NCI-H2107 (cell line): ENCODE measurements at places on chromosomes 4 and X.

- DNase-seq: no peak
Observed at GRCh38 chr4:2338754-2339457, 77.0 kb upstream of the MXD4 start.

GRCh38 chr4:3302786-3303564 is 10.2 kb downstream of the RGS12 start:
- DNase-seq: no peak

DNA sequence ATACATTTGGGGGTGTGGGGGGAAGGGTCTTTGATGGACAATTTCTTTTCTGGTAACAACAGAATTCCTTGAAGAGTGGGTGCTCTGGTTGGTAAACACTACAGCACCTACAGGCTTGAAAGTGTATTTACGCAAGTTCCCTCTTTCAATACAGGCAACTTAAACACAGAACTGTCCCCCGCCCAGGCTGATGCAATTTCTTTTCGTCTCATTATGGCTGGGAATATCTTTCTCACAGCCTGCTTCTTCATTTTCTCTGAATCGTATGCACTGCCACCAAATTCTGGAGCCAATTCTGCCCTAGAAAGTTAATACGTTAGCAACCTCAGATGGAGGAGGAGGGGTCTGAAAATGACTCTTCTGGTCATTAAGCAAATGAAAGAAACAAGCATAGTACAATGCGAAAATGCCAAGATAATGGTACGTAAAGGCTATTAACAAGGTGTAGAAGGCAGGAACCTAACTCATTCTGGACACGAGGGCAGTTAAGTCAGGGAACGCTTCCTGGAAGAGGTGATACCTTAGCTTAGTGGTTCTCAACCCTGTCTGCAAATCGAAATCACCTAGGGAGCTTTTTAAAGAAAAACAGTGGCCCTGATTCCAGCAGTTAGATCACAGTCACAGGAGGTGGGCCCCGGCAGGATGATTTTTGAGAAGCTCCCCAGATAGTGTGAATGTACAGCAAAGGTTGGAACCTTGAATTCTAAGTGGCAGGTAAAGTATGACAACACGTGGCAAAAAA is 1.0 kb downstream of the AGA start:
- no peak for DNase-seq

GRCh38 chrX:38661561-38661960 is 100.2 kb downstream of the TSPAN7 start:
- no peak for DNase-seq

- no peak for DNase-seq
Observed at GRCh38 chrX:65772842-65773241, 105.4 kb downstream of the MSN start.

DNA sequence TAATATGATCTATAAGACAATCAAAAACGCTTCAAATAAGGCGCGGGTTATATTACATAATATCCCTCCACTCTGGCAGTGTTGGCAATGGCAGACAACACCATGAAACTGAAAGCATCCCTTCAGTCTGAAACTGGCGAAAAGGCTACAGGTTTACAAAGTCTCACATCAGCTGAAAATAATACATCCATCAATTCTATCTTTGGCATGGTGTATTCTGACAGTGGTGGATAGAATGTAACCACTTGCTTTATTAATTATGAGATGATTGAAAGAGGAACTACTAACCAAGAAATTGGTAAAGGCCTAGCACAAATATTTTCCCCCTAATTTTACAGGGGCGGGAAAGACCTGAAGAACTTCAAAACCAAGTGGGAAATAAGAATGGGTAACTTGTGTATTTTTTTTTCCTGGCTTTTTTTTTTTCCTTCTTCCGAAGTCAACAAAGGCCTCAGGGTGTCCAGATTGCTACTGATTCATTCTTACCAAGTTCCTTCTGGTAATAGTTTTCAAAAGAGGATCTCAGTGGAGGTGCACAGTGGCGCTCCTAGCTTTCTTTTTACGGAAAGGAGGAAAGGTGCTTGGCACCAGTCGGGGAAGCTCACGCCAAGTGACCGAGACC is 728 bp downstream of the UBA6 start:
- DNase-seq: peak; percentile 5

- DNase-seq: no peak
Observed at GRCh38 chrX:123869488-123869887, 9.6 kb downstream of the XIAP start.

GRCh38 chr4:134309715-134310114 is 108.1 kb upstream of the PABPC4L start:
- no peak for DNase-seq

DNA sequence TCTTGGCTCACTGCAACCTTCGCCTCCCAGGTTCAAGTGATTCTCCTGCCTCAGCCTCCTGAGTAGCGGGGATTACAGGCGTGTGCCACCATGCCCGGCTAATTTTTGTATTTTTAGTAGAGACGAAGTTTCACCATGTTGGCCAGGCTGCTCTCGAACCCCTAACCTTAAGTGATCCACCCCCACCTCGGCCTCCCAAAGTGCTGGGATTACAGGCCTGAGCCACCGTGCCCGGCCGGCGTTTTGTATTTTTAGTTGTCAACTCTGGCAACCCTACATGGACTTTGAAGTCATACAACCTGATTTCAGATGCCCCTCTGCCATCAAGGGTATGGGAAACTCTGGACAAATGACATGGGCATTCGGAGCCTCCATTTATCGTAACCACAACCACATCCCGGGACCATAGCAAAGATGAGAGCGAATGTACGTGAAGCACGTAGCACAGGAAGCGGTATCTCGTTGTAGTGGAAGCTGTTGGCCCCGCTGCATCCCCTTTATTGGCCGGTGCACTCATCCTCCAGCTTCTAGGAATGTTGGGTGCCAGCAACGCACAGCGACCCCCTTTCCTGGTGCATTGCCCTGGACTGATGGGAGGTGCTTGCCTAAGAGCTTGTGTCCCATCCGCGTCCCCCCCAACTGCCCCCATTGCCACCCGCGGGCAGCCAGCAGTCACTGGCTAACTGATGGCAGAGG is 109.2 kb downstream of the PHKA2 start:
- no peak for DNase-seq

GRCh38 chrX:13364230-13364857 is 44.5 kb upstream of the ATXN3L start:
- no peak for DNase-seq

DNA sequence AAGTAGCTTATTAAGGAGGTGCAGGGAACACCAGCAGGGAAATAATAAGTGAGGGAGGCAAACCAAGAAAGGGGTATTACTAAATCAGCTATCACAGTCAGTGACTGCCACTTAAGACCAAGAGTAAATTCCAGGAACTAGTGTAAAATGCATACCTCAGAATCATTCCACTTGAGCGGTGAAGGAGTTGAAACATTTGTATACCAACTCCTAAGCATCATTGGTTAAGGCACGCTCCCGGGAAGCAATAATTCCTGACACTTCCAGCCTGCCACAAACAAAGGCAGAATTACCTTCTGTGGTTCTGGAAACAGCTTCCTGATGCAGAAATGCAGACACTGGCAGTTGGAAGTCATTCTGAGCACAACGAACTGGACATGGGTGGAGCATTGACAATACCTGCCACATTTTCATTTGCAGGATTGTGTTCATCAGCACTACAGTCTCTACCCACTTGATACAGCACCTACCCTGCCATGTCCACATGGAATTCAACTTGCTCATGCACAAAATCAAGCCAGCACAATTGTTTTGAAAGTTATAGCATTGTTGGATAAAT is 82.1 kb downstream of the PPP1R2C start:
- no peak for DNase-seq

DNA sequence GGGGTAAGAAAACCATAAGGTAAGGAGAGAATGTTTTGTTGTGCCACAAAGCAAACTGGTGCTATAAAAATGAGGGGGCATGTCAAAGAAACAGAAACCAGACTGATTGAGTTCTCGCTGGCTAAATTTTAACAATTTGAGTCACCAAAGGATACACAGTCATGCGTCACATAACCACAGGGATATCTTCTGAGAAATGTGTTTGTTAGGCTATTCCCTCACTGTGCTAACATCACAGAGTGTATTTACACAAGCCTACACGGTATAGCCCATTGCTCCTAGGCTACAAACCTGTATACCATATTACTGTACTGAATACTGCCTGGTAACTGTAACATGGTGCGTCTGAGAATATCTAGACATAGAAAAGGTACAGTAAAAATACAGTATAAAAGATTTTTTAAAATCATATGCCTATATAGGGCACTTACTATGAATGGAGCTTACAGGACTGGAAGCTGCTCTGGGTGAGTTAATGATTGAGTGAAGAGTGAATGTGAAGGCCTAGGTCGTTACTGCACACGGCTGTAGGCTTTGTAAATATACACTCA is 50.1 kb downstream of the FBXW7 start:
- no peak for DNase-seq

- DNase-seq: no peak
Observed at GRCh38 chr4:42562016-42562415, 94.9 kb downstream of the ATP8A1 start.

DNA sequence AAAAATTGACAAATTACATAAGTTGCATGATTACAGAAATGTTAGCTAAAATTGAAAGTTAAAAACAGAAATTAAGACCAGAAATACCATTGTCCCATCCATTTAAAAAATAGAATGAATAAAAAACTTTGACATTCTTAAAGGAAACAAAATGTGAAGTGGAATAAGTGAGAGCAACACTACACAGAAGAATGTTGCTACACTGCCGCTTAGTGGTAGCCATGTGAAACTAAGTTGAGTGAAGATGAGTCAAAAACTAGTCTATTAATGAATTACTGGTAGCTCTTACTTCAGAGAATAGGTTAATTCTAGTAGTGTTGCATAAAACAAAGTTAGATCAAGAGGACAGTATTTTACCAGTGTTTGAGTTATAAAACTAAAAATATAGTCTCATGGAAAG is 571.0 kb upstream of the KLHL4 start:
- no peak for DNase-seq

DNA sequence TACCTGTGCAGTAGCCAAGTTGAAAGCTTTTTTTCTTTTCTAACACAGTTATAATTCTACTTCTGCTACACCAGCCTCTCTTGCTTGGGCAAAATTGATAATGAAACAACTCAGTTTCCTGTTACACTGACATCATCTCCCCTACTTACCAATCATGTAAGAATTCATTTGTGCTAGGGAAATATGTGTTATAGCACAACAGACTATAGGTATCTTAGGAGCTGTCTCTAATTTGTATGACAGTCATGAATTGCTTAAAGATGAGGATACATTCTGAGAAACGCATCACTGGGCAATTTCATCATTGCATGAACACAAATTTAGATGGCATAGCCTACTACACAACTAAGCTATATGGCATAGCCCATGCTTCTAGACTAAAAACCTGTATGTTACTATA is 246.3 kb upstream of the ANKRD50 start:
- DNase-seq: no peak

DNA sequence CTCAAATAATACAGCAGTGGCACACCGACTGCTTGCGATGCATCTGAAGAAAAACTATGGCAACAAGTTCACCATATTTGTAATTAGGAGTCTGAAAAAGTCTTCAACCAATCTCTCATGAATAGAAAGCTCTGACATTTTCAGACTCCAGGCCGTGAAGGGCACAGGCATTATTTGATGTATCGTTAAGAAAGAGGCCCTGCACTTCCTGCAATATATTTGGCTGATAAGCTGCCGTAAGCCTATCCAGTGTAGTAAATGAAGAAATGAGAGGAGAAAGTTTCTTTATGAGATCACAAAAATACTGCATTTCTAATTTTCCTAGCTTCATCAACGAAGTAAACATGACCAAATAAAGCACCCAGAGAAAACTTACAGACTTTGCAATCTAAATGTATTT is 613.8 kb upstream of the TECRL start:
- no peak for DNase-seq

DNA sequence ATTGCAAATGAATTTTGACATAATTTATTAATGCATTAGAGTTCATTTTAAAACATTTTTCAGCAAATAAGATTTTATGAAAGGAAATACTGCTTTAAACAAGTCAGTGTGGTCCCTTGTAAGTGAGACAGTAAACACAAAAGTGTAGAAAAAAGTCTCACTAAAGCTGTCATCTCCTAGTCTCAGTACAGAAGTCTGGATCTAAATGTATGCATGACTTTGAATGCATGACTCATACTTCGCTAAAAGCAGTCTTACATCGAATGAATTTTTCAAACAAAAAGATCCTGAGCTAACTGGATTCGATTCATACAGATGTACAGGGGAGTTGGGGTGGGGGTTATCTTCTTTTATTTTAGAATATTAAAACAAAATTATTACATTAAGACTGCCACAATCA is 207.4 kb upstream of the VCX start:
- no peak for DNase-seq

DNA sequence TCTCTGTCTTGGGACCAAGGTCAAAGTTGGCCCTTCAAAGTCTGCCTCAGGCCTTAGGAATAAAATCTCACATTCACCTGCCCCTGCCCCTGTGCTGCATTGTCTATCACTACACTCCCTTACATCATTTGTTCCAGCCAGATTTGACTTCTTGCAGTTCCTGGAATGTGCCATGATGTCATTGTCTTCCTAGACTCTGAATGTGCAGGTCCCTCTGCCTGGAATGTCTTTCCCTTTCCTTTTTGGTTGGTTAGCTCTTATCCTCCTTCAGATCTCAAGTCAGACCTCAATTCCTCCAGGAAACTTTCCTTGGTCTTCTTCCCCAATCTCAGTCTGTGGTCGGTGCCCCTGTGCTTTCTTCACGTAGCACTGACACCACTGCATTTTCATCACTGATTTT is 67.7 kb upstream of the EFNB1 start:
- DNase-seq: no peak

DNA sequence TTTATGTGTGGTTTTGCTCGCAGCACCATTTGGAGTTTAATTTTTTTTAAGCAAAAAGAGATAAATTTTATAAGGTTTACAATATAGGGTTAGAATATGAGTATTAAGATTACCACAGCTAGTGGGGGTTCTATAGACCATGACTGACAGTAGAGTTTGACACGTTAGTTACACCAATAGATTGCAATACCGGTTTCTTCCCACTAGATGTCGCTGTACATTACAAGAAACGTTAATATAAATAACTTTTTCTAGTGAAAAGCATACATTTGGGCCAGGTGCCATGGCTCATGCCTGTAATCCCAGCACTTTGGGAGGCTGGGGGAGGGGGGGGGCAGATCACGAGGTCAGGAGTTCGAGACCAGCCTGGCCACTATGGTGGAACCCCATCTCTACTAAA is 433.6 kb downstream of the MAGEB5 start:
- DNase-seq: no peak

DNA sequence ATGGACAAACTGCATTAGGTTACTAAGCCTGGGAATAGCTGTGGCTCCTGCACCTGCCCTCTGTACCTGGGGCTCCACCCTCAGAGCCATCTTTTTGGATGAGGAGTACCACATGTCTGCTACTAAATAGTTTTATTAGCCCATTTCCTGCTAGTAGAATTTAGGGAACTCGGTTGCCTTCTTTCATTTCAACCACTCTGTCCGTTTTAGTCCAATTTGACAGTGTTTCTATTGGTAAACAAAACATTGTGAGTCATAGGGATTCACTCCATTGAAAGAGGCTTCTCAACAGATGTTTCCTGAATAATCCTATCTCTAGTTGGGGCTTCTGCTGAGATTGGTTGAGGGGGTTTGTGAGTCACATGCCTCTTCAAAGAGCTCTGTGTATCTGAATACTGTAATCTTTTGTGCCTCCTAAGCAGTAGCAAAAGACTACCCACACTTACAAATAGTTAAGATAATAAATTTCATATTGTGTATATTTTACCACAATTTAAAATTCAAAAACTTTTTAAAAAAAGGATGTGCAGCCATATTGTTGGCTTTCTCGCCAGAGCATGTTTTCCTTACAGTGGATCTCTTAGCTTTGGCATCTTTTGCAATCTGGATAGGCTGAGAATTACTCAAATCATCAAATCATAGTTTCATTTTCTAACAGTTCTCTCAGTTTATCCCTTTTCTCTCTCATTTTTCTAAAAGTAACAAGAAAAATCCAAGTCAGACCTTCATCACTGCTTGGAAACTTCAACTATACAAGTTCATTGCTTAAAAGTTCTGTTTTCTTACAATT is 9.9 kb downstream of the FAM200B start:
- DNase-seq: no peak
